ENCODE measurements at places on chromosomes 3 and 15. TPM values are rescaled to one million over a fixed set of nuclear protein-coding genes. Genes with fewer than 3 reads are reported as not detected.

The ISLR2 gene
- total RNA-seq, result not detected

The ARGFX gene
- total RNA-seq, result not detected

The C15orf62 gene
- 0.38 TPM for total RNA-seq

The MST1 gene
- 6.1 TPM for total RNA-seq

DNA sequence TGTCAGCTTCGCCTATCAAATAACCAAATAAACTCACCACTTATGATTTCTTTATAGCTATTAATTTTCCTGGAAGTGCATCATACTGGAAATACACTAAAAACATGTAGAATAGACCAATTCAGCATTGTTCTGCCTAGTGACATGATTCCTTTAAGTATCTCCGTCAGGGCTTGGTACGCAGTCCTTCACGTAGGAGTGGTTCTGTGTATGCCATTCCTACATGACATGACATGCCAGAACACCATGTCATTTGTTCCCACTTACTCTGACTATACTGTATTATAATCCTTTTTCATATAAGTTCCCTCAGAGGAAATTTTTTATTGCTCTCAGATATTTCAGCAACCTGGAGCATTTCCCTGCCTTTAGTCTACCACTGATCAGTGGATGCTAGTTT, 230.7 kb upstream of the EPHA3 start:
- H3K27ac ChIP-seq, result no peak overlapping the region
- H3K4me3 ChIP-seq, result no peak overlapping the region
- H3K4me1 ChIP-seq, result no peaks in the 10 kb centered on the region
- no peaks in the 10 kb centered on the region for H3K27me3 ChIP-seq

GRCh38 chr3:149603126-149604074, 54.4 kb downstream of the WWTR1 start:
- peaks cover 5% of the 10 kb centered on the region for H3K36me3 ChIP-seq
- no peak overlapping the region for H3K4me3 ChIP-seq
- no peaks in the 10 kb centered on the region for H3K27me3 ChIP-seq

DNA sequence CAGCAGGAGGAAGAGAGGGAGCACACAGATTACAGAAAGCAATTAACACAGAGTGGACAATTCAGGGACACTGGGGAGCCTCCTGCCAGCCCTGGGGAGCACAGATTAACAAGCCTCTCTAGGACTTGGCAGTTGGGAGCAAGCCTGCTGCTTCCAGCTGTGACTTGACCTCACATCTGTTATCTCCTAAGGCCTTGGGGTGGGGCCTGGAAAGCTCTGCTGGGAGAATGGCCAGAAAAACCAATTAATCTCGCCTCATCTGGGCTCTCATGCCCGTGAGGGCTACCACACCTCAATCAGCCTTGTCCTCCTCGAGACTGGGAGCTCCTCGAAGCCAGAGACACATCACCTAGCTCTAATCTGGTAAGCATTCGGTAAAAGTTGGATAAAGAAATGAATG, 39.1 kb downstream of the SEMA5B start:
- DNase-seq, result no peak
- no peak overlapping the region for H3K4me3 ChIP-seq
- H3K4me1 ChIP-seq, result no peaks in the 10 kb centered on the region
- peaks cover 49% of the 10 kb centered on the region for H3K27me3 ChIP-seq

GRCh38 chr15:68203486-68203885, 1.6 kb downstream of the CALML4 start:
- peaks cover 15% of the 10 kb centered on the region for H3K4me1 ChIP-seq
- H3K27ac ChIP-seq, result no peak overlapping the region
- no peak overlapping the region for H3K4me3 ChIP-seq
- DNase-seq, result no peak
- H3K27me3 ChIP-seq, result no peaks in the 10 kb centered on the region

DNA sequence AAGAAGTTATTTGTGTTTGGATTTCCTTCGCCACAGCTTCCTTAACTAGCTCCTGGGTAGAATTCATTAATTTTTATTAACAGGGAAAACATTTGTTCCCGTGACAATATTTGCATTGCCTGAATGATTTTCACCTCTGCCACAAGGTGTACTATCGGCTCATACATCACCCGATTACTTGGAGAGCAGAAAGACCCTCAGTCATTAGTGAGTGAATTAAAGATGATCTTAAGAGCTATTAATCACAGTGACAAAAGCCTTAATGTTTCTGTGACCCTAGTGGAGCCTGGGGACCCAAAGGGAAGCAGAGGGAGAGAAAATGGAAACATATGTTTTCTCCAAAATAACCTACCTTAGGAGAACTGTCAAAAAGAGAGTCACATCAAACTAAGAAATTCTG, 228.3 kb downstream of the MECOM start:
- H3K27me3 ChIP-seq, result no peaks in the 10 kb centered on the region
- no peaks in the 10 kb centered on the region for H3K36me3 ChIP-seq
- no peak overlapping the region for H3K4me3 ChIP-seq
- H3K27ac ChIP-seq, result no peak overlapping the region
- DNase-seq, result no peak

DNA sequence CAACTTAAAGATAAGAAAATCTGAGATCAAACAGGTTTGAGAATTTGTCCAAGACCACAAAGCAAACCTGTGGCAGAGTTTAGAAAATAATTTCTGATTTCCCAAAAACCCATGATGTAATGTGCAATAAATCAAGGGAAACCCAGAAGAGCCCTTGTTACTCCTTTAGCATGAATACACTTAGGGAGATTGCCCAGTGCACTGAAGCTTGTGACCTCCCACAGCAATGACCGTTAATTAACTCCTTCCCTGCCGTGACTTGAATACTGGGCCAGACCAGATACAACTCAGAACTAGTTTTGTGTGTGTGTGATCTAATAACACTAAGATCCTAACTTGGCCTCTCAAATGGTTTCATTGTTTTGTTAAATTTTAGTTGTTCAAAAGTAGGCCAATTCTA, 2.5 kb downstream of the PRKAR2A start:
- no peak overlapping the region for H3K27ac ChIP-seq
- no peaks in the 10 kb centered on the region for H3K27me3 ChIP-seq
- no peak for DNase-seq
- no peak overlapping the region for H3K4me3 ChIP-seq
- no peaks in the 10 kb centered on the region for H3K36me3 ChIP-seq

DNA sequence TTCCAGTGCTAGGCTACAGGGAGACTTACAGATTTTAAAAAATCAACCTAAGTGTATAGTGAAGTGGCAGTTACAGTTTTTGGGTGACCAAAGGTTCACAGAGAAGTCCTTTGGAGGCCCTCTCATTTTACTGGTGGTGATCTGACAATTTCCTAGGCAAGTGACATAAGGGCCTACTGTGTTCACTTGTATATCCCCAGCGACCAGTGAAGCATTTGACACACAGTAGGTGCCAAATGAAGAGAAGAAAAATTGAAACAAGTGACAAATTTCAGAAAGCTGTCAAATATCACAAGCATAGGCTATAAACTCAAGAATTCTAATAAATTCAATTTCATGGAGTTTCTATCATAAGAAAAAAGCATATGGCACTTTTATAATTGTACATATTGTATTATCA, 89.5 kb downstream of the RPL22L1 start:
- H3K27ac ChIP-seq, result no peak overlapping the region
- no peak overlapping the region for H3K4me3 ChIP-seq
- H3K4me1 ChIP-seq, result no peaks in the 10 kb centered on the region
- H3K36me3 ChIP-seq, result no peaks in the 10 kb centered on the region

DNA sequence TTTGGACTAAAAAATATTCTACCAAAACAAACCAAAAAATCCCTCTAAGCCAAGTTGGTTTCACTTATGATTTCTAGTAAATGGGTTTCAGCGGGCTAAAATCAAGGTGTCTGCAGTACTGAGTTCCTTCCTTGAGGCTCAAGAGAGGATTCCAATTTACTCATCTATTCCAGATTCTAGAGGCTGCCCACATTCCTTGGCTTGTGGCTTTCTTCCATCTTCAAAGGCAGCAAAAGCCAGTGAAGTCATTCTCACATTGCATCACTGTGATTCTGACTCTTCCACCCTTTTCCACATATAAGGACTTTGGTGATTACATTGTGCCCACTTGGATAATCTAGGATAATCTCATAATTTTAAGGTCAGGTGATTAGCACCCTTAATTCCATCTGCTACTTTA, 48.1 kb downstream of the DPPA2 start:
- no peaks in the 10 kb centered on the region for H3K36me3 ChIP-seq
- H3K27ac ChIP-seq, result no peak overlapping the region
- DNase-seq, result no peak
- H3K27me3 ChIP-seq, result no peaks in the 10 kb centered on the region
- no peaks in the 10 kb centered on the region for H3K4me1 ChIP-seq
- H3K4me3 ChIP-seq, result no peak overlapping the region

- peaks cover 4% of the 10 kb centered on the region for H3K4me1 ChIP-seq
- H3K27me3 ChIP-seq, result no peaks in the 10 kb centered on the region
- H3K36me3 ChIP-seq, result peaks cover 3% of the 10 kb centered on the region
- no peak for DNase-seq
- H3K27ac ChIP-seq, result no peak overlapping the region
Measured at GRCh38 chr15:88512601-88513000, 33.9 kb downstream of the DET1 start.

- H3K4me3 ChIP-seq, result no peak overlapping the region
- no peak for DNase-seq
- peaks cover 3% of the 10 kb centered on the region for H3K4me1 ChIP-seq
- no peaks in the 10 kb centered on the region for H3K36me3 ChIP-seq
- H3K27me3 ChIP-seq, result no peaks in the 10 kb centered on the region
Measured at GRCh38 chr3:100893108-100893507, 100.1 kb downstream of the ABI3BP start.

GRCh38 chr3:154684440-154684839, 254.4 kb upstream of the GPR149 start:
- H3K4me3 ChIP-seq, result no peak overlapping the region
- DNase-seq, result no peak
- no peaks in the 10 kb centered on the region for H3K4me1 ChIP-seq
- no peak overlapping the region for H3K27ac ChIP-seq
- H3K27me3 ChIP-seq, result no peaks in the 10 kb centered on the region

DNA sequence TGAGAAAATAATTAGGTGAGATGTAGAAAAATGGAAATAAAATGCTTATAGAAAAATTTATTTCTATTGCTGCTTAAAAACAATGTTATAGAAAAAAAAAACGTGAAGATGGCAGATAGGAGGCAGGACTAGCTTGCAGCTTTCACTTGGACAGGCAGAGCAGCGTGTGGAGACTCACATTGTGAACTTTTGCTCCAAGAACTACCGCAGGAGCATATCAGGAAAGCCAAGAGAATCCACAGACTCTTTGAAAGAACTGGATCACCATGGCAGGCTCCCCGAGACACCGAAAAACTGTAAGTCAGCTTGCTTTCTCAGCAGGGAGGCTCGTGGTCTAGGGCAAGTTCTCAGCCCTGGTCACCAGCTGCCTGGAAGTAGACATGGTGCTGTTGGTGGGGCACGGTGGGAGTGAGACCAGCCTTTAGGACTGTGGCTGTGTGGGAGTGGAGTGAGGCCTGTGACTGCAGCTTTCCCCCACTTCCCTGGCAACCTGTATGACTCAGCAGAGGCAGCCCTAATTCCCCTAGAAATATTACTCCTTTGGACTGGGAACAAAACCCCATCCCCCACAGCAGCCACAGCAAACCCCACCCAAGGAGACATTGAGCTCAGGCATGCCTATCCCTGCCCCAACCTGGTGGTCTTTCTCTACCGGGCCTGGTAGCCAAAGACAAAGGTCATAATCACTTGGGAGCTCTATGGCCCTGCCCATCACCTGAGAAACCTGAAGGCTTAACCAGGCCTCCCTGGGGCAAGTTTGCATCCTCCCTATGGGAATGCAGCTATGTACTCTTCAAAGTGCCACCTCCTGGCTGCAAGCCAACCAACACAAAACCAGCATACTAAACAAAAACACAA, 22.8 kb downstream of the STRIT1 start:
- no peak for DNase-seq
- no peak overlapping the region for H3K27ac ChIP-seq
- H3K4me1 ChIP-seq, result no peaks in the 10 kb centered on the region
- H3K27me3 ChIP-seq, result no peaks in the 10 kb centered on the region
- no peaks in the 10 kb centered on the region for H3K36me3 ChIP-seq
- no peak overlapping the region for H3K4me3 ChIP-seq

All from endothelial cell of umbilical vein (primary cell).